Ureter (tissue), 1 donor: ENCODE measurements at places on chromosomes 13 and 19. TPM values are rescaled to one million over a fixed set of nuclear protein-coding genes. Genes with fewer than 3 reads are reported as not detected.

TSPAN16 gene
- total RNA-seq, result not detected

SHISA7 gene
- total RNA-seq, result not detected

COL5A3 gene
- total RNA-seq, result 12.4 TPM

ATP12A gene
- 0.10 TPM for total RNA-seq

TUBB4A gene
- total RNA-seq, result 1.2 TPM

HPN gene
- total RNA-seq, result 0.73 TPM

BRME1 gene
- 3.3 TPM for total RNA-seq

DNA sequence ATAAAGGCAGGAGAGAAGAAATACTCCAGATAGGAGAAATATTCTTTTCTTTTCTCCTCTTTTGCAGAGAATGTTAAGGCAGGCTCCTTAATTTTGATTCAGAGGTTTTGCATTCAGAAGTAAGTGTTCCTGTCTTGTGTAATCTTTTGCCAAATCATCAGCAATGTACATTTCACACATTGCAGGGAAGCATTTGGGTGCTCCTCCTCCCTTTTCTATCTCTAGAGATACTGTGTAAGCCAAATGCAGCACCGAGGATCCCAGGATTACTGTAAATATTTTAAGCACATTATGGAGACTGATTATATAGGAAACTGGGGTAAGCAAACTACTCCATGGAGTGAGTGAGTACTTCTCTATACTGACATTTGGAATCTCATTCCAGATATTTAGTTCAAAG, 7.2 kb downstream of the ATP8A2 start:
- DNase-seq, result no peak

GRCh38 chr13:48505012-48505411, 27.9 kb downstream of the RCBTB2 start:
- no peak for DNase-seq

DNA sequence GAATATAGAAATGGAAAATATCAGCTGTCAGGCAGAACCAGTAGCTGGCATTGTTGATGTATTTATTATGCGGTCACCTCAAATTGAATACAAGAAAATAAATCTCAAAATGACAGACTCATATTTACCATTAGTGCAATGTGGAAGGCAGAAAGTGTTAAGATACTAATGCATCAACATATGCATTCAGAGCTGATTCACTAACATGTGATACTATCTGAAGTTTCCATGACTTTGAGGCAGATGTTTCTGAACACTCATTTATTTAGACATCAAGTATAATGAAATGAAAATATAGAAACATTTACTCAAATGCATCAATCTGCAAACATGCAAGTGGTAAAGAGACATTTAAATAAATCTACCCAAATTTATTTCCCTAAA, 474.2 kb upstream of the SLC10A2 start:
- no peak for DNase-seq

- DNase-seq, result no peak
Measured at GRCh38 chr13:22262001-22262885, 591.4 kb downstream of the FGF9 start.

GRCh38 chr19:46732172-46732938, 13.5 kb upstream of the FKRP start:
- DNase-seq, result no peak

DNA sequence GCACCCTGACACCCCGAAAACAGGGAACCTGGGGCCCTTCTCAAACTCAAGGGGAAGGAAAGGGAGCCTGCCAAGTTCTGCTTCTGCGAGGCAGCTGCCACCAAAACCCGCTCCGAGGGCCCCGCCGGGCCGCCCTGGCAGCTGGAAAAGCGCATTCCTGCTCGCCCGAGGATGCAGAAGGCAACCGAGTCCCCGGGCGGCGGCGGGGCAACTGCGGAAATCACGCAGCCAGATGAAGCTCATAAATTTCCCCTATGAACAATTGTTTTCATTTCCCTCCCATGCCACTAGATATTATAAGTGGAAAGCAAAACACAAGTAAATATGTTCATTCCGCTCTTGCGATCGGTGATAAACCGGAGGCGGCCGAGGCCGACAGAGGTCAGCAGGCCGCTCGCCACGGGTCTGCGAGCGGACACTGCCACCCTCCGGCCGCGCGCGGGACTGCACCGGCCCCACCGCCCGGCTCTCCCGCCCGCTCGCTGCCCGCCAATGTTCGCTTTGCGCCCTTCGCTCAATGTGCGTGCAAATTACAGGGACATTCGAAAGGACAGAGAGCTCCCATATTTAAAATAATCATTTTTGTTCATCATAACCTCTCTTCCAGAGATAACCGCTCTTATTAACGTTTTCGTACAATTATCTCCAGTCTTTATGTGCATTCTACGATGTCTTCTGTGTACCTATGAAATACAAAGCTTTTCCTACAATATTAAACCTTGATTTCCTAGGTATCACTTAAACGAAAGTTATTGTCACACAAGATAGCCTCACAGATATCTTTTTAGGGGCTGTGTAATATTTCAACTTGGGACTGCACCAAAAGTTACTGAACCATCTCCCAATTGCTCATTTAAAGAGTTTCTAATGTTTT, 120.8 kb upstream of the ZNF507 start:
- no peak for DNase-seq
